CD4-positive, alpha-beta T cell treated with Interleukin-1 beta for 1 hour (primary cell): ENCODE measurements at places on chromosomes 1 and 21.

GRCh38 chr1:224061436-224061835 is 52.5 kb upstream of the FBXO28 start:
- no peak for DNase-seq

DNA sequence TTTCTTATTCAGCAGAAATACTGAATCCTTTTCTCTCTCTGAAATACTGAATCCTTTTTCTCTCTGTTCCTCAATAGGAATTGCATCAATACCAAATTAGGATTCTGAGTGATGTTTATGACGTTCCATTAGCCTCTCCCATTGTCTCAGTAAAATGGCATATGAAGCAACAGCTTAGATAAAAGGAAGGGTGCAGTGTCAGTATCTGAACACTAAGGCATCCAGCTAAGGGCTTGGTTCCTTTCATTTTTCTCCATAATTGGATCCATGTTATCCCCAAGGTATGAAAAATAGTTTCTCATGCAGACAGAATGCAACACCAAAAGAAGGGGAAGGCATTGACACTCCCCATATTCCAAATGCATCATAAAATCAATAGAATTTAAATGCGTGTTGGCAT is 61.5 kb upstream of the RAVER2 start:
- DNase-seq: no peak

DNA sequence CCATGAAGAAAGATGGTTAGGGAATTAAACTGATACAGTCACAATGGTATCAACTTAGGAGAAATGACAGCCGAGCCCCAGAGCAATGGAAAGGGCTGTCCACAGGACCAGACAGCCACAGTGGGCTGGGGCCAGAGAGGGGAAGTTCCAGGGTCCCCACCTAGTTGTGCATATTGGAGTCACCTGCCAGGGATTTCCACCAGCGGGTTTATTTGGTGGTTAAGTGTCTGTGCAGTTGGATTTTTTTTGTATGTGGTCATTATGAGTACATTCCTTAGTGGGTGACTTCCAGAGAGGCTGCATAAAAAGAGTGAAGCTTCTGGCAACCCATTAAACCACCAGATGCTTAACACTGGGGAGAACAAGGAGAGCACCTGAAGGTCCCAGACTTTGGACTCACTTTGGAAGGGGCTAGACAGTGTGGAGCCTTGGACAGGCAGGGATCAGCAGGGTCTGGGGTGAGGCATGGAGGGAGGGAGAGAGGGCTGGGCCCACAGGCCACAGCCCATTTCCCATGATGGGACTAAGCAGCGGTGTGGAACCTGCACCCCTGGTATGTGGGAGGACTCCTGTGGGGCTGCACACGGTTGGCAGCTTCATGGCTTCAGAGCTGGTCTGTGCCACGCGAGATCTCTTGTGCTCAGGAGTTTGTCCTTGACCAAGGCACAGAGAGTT is 7.8 kb upstream of the PTTG1IP start:
- DNase-seq: peak; percentile 46

DNA sequence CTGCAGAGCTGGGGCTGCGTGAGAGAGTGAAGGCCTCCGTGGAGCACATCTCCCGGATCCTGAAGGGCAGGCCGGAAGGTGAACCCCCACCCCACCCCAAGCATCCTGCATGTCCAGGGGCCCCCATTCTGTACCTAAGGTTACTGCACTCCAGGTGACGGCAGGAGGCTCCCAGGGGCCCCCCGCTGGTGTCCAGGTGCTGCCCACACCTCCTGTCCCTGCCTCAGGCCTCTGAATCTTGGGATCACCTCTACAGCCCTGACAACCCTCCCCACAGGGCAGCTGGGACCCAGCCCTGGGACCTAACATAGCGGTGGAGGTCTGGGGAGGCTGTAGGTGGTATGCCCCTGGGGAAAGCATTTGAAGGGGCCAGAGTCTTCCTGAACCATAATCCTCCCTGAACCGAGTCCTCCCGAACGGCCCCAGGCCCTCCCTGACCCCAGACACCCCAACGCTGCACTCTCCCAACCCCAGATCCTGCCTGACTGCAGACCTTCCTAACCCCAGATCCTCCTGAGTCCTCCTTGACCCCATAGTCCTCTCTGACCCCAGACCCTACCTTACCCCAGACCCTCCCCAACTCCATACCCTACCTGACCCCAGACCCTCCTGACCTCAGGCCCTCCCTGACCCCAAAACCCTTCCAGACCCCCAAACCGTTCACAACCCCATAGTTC is 33.5 kb downstream of the TRIM11 start:
- DNase-seq: no peak

DNA sequence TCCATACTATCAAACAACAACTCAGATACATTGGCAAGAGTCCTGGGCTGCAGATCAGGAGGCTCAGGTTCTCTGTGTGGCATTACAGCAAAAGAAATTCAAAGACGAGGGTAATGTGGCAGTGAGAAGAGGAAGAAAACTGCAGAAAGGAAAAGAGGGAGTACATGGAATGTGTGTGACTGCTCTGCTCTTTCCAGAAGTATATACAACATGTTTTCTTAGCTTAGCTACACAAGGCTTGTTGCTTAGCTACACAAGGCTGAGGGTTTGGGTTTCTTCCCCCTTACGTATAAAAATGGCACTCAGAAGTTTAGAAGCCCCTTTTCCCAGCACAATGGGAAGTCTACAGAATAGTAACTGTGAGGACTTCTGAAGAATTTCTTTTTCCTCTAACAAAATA is 86.0 kb downstream of the PRRX1 start:
- no peak for DNase-seq

DNA sequence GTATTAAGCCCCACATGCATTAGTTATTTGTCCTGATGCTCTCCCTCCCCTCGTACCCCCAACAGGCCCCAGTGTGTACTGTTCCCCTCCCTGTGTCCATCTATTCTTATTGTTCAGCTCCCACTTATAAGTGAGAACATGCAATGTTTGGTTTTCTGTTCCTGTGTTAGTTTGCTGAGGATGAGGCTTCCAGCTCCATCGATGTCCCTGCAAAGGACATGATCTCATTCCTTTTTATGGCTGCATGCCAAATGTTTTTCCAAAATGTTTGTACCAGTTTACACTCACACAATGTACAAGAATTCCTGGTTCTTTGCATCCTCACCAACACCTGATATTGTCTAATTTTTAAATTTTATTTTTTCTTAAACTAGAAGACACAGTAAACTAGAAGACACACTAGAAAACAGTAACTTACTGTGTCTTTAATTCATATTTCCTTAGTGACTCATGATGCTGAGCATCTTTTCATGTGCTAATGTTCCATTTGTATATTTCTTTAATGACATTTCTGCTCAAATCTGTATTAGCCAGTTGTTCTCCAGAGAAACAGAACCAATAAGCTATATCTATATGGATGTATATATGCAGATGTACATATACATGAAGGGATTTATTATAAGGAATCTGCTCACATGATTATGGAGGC is 19.4 kb upstream of the USP1 start:
- no peak for DNase-seq

GRCh38 chr1:61618755-61619154 is 106.2 kb downstream of the TM2D1 start:
- no peak for DNase-seq

- DNase-seq: peak; percentile 64
Measured at GRCh38 chr1:182784556-182785171, 4.9 kb upstream of the NPL start.

DNA sequence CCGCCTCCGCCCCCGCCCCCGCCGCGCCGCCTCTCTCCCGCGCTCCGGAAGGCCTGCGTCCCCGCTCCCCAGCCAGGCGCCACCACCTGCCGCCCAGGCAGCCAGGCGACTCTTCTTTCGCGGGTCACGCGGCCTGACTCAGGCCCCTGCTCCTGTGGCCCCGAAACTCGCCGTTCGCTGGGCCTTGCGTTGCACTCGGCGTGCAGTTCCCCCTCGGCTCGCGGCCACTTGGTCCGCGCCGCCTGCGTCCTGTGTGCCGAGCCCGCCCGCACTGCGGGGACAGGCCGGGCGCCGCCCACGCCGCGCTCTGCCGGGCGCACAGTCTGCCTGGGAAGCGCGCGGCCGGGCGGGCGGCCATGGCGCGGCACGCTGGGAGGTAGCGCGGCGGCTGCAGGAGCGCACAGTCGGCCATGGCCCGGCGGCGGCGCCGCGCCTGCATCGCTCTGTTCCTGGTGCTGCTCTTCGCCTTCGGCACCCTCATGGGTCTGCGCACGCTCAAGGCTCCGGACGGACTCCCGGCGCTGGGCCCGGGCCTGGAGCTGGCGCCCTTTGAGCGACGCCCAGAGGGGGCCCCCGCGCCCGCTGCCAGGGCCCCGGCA is at the start of gene MANEAL:
TSS of gene MANEAL (plus strand) at position 75 of the 599 bp plus-strand sequence. CDS start at position 411, 336 bp downstream.
- DNase-seq: peak; percentile 26

DNA sequence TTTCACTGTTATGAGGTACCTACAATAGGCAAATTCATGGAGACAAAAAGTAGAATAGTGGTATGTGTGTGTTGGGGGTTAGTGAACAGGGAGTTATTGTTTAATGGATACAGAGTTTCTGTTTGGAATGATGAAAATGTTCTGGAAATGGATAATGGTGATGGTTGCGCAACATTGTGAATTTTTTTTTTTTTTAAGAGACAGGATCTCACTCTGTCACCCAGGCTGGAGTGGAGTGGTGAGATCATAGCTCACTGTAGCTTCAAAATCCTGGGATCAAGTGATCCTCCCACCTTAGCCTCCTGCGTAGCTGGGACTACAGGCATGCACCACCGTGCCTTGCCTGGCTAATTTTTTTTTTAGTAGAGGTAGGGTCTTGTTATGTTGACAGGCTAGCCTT is 34.5 kb upstream of the TRABD2B start:
- no peak for DNase-seq

DNA sequence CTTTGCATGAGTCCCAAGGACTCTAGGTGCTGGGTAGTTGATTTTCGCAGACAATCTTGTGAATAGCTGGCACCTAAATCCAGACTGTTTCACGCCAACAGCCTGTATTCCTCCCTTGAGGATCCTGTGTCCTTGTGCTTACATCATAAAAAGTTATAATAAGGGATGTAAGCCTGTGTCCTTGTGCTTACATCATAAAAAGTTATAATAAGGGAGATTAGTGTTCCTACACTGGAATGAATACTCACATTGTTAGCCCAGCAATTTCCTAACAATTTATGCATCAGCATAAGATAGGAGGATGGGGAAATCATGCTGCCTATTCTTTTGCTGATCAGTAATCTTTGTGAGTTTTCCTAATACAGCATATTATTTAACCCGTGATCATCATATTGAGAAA is 4.0 kb upstream of the HSD3B2 start:
- DNase-seq: no peak

GRCh38 chr1:183163316-183163715 is 22.7 kb upstream of the LAMC2 start:
- DNase-seq: no peak

- DNase-seq: peak; percentile 13
Measured at GRCh38 chr1:21232044-21232443, 55.3 kb upstream of the EIF4G3 start.

- peak; percentile 68 for DNase-seq
Measured at GRCh38 chr1:18948048-18948912, 8.2 kb downstream of the IFFO2 start.

DNA sequence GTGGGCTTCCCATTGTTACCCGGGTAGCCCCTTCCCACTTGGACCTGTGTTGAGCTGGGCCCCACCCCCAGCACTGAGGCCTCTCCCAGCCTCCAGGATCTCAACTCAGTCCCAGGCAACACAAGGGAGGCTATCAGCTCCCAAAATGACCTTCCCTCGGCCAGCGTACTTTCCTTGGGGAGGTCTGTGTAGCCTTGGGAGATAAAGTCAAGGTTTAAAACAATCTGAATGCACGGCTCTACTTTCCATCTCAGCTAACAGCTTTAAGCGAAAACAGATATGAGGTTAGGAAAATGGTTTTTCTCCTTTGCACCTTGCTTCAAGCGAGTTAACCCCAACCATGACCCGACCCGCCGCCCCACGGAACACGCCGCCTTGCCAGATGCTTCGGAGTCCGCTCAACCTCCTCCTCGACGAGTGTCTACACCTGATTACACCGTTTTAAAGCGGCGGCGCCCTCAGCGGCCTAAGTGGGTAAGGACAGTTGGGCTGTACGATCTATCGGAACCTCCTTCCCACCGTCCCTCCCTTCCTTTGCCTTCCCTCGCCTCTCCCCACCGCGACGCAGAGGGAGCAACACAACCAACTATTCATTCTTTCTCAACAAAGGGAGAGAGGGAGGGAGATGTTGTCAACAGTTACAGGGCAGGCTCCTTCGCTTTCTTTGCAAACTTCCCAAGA is 1.1 kb downstream of the BCAR3 start:
- peak; percentile 62 for DNase-seq

GRCh38 chr21:33189824-33190223 is 39.9 kb upstream of the IFNAR2 start:
- no peak for DNase-seq

DNA sequence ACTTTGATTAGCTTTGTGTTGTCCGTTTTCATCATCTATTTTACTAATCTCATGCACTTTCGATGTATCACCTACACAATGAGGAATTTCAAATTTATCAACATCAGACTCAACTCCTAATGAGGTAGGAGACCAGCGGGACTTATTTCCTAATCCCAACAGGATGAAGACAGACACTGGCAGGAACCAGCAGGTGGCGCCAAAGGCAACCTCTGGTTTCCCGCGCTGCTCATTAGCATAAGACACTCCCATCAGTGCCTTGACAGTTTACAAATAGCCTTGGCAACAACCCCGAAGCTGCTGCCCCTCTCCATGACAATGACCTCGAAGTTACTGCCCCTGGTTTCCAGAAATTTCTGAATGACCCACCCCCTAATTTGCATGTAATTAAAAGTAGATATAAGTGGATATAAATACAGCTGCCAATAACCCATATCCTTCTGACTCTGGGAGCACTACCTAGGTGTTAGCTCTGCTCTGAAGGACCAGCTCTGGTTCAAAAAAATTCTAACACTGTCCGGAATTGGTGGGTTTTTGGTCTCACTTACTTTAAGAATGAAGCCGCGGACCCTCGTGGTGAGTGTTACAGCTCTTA is 974.8 kb downstream of the ADGRL2 start:
- DNase-seq: no peak

DNA sequence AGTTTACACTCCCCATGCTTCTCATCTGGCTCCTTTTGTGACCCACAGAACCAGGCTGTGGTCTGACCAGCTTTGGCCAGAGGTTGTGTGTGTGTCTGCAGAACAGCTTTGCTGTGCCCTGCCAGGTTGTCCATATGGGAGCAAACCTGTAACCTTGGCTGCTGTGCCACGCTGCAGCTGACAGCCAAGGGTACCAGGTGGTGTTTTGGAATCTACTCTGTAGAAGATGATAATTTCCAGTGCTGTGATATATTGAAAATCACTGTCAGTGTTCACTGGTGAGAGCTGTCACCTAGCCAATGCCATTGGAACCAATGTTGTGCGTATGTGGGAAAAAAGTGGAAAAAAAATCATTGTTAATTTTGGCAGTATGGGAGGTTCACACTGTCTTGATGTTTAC is 18.2 kb downstream of the CENPF start:
- no peak for DNase-seq

DNA sequence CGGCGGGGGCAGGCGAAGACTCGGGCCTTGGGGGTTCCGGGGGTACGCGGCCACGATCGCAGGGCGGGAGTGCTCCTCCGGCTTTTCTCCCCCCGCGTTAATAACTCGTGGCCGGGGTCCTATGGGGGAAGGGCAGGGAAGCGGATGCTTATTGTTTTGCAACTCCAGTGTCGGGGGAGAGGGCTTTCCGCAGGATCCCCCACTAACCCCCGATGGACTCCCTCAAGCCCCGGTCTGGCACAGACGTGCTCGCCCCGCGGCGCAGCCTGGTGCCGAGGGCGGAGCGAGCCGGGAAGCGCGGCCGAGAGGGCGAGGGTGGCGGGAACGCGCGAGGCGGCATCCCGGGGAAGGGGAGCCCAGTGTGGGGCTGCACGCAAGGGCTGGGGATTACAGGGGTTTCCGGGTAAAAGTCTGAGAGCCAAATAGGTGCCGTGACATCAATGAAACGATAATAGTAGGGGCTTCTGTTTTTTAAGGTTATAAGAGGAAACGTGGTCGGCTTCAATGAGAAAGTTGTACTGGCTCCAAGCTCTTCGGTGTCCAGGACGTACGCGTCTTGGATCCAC is 772 bp downstream of the UCK2 start:
- peak; percentile 30 for DNase-seq
